ENCODE measurements at places on chromosomes 5 and 9.
A peak's percentile ranks its signal among the peaks of the same experiment; 100 is the strongest.

GRCh38 chr5:93382188-93382825 lies 198.7 kb downstream of the NR2F1-AS1 start:
- no peak for DNase-seq

DNA sequence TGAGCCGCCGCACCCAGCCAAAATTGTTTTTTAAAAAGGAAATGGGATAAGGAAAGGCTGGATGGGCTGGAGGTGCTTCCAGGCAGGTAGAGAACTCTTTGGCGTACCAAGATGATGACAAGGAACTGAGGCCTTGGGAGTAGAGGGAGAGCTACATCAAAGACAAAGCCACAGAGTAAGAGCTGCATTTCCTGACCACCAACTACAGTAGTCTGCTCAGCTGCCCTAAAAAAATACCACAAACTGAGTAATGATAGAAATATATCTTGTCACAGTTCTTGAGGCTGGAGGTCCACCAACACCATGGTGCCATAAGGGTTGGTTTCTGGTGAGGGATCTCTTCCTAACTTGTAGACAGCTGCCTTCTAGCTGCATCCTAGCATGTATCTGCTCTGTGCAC lies 8.2 kb downstream of the OR1K1 start:
- no peak for DNase-seq

GRCh38 chr5:146103594-146103993 lies 1.8 kb downstream of the PLAC8L1 start:
- peak; percentile 56 for DNase-seq

DNA sequence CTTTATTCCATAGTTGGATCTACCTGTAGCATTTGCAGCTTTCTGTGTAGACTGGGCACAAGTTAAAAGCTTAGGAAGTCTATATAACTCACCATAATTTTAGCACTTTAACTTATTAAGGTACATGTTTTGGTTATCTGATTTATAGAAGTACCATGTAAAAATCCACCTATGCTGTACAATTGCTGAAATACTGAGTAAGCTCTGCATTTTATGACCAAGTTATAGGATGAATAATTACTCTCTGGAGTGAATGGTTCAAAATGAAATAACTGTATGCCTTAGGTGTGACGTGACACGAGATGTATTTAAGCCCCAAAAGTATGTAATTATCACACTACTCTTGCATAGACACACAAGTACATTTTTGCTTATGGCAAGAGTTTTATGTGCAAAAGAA lies 22.1 kb downstream of the ZSWIM6 start:
- DNase-seq, result no peak

DNA sequence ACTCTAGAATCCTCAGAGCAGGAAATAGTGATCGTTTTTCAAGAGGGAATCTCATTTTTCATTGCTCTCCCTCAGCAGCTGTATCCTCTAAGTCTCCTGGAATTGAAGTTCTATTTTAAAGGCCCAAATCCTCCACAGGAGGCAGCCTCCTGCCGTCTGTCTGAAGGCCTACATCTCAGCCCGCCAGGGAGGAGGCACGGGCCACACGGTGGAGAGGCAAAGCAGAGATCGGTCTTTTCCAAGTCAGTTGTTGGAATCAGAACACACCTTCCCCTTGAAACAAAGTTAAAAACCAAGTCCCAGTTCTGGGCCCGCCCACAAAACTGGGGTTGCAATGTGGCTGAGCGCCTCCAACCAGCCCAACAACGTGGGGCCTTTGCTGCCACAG lies 68.7 kb downstream of the RAPGEF1 start:
- no peak for DNase-seq

DNA sequence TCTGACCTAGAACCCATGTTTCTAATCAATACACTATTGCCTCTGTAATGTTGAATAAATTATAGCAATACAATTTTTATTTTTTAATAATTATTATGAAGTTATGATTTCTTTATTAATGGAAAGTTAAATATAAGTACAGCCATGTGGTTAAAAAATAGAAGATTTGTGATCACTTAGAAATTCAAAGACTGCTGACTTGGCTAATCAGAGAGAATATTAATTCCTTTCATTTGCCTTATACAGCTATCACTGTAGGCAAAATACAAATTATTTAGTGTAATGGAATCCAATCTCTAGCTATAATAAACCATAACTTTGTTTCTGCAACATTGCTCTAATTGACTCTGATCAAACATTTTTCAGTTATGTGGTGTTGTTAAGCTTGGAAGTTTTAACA lies 255.0 kb upstream of the TAS2R1 start:
- DNase-seq, result no peak

GRCh38 chr5:4722886-4723285 lies 417.2 kb upstream of the ADAMTS16 start:
- DNase-seq, result no peak

- DNase-seq, result no peak
These were observed 60.1 kb downstream of the RGS3 start for GRCh38 chr9:113523421-113524141.

DNA sequence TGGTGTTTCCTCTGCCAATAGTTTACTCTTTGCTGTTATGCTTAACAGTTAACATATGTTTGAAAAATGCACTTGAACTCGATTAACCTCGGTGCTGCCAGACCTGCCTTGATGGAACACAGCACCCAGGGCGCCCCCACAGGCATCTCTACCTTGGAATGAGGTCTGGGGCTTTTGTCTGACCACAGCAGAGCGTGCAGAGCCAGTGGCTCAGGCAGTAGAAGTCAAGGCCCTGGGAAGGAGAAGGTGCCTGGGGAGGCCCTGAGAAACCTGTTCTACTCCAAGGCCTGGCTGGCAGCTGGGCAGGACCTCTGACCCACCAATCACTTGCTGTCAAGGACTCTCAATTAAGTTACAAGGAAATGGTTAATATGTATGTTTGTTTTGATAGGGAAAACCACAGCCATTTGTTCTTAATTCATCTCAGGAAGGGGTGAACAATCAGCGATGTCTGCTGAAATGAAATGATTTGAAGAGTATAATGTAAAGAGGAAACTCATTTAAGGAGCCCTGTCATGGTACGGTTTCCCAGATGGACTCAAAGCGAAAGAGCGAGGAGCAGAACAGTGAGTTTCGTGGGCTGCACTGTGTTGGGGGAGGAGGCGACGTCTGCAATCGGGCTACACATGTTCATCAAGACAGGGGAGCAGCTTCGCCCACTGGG lies 21.9 kb downstream of the MACROH2A1 start:
- no peak for DNase-seq

GRCh38 chr9:24073007-24073592 lies 247.1 kb upstream of the ELAVL2 start:
- DNase-seq, result no peak

DNA sequence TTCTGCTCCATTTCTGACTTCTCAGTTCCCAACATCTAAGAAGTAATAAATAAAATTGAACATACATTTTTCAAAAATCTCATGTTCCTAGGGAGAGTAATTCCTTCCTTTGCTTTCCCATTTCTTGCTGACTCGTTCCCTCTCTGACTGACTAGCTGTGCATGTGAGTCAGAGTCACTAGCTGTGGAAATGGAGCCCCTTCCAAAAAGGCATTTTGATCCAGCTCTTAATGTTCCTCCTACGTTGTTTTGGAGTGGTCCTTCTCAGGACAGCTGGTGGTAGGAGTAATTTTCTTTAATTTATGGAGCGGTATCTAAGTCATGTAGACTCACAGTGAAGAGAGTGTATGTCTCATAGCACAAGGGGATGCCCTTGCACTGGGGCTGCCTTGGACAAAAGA lies 460.2 kb downstream of the GADD45G start:
- no peak for DNase-seq

DNA sequence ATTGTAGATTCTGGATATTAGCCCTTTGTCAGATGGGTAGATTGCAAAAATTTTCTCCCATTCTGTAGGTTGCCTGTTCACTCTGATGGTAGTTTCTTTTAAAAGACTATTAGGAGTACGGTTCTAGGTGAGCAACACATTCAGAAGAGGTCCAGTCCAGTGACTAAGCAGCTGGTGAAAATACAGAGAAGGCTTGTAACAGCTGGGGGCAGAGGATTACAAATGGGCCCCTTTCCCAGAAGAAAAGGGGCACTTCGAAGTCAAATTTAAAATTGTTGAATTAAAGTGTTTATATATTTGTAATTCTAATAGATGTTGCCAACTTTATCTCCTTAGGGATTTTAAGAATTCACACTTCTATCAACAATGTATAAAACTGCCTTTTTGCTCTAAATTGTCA lies 720.5 kb downstream of the TLE4 start:
- no peak for DNase-seq

GRCh38 chr5:122847687-122848081 lies 2.3 kb downstream of the SNX24 start:
- DNase-seq, result no peak

DNA sequence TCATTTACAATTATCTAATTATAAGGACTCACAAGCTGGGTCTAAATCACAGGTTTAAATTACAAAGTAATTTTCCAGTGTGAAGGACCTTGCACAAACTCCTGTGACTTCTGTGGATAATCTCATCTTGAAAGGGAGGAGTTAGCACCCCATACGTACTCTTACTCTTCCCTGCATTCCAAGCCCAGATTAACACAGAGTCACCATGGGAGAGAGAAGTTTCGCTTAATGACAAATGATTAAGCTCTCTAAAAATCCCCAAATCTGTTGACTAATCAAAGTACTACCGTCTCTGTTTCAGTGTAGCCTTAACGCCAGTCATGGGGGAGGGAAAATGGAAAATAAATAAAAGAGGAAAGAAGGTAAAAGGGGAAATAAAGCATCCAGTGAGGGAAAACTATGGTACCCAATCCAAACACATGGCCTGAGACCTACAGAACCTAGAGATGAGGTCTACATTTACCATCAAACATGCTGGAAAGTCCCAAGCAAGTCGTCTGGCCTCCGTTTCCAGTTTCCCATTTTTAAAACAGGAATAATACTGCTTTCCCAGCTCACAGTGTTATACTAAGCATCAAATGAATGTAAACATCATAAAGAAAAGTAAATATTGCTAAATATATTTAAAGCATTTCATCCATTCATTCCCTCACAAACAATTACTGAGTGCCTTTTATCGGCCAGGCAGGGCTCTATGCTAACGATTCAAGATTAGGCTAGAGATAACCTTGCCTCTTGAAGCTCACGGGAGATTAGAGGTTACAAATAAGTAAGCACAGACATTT lies 63.2 kb downstream of the PCA3 start:
- DNase-seq, result no peak

- no peak for DNase-seq
These were observed 62.2 kb upstream of the ANGPTL2 start for GRCh38 chr9:127184641-127185040.

- DNase-seq, result no peak
These were observed 153.1 kb downstream of the SNCAIP start for GRCh38 chr5:122465031-122465577.

- DNase-seq, result no peak
These were observed 21.3 kb downstream of the TRIO start for GRCh38 chr5:14164164-14165163.

DNA sequence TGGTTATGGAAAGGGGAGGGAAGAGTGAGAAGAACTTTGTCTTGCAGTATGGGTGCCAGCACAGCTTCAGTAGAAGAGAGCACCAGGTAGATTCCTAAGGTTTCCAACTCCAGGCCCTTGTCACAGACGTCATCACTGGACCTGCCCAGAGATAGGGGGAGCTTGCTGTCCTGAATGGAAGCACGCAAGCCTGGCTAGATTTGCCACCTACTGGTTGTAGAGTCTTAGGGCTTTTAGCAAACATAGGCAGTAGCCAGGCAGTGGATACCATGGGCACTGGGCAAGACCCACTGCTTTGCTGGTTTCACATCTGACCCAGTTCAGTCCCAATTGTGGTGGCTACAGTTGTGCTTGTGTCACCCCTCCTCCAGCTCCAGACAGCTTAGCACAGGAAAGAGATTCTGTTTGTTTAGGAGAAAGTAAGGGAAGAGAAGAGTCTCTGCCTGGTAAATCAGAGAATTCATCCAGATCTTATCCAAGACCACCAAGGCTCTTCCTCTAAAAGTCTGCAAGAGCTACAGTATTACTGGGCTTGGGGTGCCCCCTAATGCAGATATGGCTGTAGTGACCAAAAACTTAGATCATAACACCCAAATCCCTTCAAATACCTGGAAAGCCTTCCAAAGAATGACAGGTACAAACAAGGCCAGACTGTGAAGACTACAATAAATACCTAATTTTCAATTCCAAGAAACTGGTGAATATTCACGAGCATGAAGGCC lies 158.9 kb downstream of the HINT1 start:
- no peak for DNase-seq

- DNase-seq, result no peak
These were observed 87.4 kb upstream of the TBC1D2 start for GRCh38 chr9:98342820-98343210.

GRCh38 chr9:105484226-105484625 lies 36.4 kb downstream of the FSD1L start:
- no peak for DNase-seq

- DNase-seq, result no peak
These were observed 21.2 kb upstream of the INPP5E start for GRCh38 chr9:136460772-136461325.
